Stimulated activated CD8-positive, alpha-beta memory T cell treated with anti-CD3 and anti-CD28 coated beads, Interleukin-4, amount 100 ng/mL, for 1 hour (primary cell): ENCODE measurements at places on chromosomes 2 and 18.

DNA sequence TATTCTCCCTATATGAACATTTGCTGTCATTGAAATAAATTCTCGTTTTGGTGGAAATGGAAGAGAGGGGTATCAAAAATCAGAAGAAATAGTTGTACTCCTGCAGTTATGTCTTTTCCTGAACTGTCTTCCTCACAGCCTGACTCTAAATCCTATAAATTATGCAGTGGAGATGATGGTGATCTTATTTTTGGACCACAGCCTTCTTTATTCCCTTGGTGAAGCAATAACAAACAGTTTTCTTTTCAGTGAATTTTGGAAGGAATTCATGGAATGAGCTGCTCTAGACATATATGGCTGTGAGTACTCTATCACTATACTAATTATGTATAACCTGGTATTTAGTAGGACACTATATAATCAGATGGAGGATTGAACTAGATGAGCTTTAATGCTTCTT, 1.7 kb upstream of the SLC25A12 start:
- no peak for DNase-seq

- DNase-seq, result no peak
Observed at GRCh38 chr2:36885605-36886004, 80.7 kb downstream of the STRN start.

GRCh38 chr2:64975232-64975821, 13.9 kb upstream of the SLC1A4 start:
- DNase-seq, result no peak

GRCh38 chr2:43708178-43708577, 31.9 kb upstream of the C1GALT1C1L start:
- no peak for DNase-seq

- DNase-seq, result no peak
Observed at GRCh38 chr2:42359965-42360483, 993 bp downstream of the COX7A2L start.

DNA sequence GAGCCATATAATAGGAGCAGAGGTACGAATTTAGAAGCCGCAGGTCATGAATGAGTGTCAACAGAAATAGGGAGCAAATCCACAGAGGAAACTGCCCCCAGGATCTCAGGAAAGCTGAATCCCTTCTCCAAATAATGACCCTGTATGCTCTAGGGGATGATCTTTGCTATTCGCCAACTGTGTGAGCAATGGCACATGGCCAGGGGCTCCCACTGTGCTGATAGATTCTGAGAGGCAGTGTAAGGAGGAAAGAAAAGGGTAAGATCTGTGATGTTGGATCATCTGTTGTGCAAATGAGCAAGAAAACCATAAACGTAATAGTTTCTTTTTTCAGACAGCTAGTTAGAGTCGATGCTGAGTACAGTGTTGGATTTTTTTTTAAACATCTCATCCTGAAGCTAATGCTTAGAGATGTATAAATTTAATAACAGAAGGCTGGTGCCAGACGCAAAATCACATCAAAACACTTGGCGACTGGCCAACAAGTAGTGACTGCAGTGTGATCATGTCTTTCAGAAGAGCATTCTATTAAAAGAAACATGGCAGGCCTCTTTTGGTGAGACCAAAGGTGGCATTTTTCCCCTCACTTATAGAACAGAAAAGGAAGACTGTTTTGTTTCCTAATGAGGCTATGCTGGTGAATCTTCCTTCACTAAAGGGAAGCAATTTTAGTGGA, 77.4 kb downstream of the ABCA12 start:
- no peak for DNase-seq

- no peak for DNase-seq
Observed at GRCh38 chr2:152550386-152550785, 166.9 kb downstream of the PRPF40A start.

DNA sequence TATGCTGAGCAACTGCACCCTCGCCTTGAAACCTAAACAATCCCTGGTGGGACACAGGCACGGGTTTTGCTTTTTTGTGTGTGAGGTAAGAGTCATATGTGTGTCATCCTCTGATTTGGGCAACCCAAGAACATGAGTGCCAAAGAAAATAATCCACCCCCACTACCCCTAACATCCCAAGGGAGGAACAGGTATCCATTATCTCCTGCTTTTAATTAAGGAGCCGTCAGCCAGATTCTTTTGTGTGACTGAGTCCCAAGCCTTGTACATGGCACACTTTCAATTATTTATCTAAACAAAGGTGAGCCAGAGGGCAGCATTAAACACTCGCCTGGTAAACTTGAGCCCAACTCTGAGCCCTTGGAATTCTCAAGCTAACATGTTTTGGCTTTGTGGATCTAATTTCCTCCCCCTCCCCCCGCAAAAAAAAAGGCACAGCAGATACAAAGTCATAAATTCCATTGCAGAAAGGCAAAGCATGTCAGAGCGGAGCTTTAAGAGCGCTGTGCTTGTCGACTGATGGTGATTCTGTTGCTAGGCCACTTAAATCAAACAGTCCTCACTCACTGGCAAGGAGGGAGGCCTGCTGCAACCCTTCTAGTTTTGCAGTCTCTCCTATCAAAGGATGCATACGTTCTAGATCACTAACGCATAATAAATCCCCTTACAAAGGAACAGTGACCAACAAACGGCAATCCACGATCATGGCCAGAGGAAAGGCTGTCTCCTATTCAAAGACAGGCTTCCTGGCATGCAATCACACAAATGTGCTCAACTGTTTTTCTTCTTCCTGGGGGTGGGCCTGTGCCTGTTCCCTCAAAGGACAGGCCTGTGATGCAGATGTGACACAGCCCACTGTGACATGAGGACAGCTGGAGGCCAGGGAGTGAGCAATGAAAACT, 143.5 kb upstream of the LMAN1 start:
- DNase-seq, result no peak

DNA sequence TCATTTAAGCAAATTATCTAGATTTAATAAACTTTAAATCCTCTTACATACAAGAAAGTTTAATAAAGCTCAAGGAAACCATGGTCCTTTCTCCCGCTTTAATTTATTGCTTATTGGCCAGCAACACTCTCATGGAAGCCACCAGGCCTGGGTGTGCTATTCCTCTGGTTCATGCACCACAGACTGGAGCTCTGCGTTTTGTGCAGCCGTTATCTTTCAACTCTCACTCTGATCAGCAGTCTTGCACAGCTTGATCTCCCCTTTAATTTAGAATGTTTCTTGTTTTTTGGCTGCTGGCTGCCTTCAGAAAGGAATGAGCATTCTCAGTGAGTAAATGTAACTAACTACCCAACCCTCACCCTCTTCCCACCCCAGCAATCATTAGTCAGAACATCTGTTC, 318.7 kb downstream of the MEIS1 start:
- no peak for DNase-seq

- no peak for DNase-seq
Observed at GRCh38 chr2:235768606-235769005, 274.8 kb downstream of the AGAP1 start.

- no peak for DNase-seq
Observed at GRCh38 chr2:174692256-174692919, 71.9 kb downstream of the CHRNA1 start.

GRCh38 chr2:216283038-216283900, 89.0 kb downstream of the MARCHF4 start:
- DNase-seq, result no peak

DNA sequence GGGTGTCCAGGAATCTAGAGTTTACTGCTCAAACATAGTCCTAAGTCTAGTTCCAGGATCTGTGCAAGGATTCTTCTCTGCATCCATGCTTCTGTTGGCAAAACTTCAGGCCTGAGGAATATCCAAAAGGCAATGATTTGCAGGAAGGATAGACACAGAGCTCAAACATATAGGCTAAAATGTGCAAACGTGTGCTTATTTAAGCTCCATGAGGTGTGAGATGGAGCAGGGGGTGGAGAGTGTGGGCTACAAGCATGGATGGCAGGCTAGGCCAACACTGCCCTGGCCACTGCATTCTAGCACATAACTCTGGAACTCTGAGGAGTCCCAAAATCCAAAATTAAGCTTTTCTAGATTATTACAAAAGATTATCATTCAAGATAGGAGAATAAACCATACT, 301.1 kb downstream of the PAX3 start:
- DNase-seq, result no peak

DNA sequence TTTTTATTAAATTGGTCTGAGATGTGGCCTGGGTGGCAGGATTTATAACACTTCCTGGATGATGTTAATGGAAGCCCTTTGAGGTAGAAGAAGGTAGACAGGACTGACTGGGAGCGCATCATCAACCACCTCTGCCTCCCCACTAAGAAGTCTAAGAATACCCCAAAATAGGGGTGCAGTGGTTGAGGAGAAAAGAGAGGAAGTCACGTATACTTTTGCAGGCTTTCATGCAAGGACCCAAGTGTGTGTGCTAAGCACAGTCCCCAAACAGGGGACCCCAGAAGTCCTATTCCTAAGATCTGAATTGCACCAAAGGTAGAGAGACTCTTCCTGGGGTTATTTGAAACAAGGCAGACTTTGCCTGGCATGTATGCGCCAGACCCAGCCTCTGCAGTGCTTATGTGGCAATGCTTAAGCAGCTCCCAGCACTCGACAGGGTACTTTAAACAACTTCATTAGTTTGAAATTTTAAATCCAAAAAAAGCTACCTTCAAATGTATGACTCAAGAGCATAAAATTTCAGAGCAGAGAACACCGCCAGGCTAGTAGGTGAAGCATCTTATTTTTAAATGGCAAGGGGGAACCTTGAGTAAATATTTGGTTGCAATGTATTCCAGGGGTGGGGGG, 35.3 kb downstream of the BCL2 start:
- DNase-seq, result no peak

DNA sequence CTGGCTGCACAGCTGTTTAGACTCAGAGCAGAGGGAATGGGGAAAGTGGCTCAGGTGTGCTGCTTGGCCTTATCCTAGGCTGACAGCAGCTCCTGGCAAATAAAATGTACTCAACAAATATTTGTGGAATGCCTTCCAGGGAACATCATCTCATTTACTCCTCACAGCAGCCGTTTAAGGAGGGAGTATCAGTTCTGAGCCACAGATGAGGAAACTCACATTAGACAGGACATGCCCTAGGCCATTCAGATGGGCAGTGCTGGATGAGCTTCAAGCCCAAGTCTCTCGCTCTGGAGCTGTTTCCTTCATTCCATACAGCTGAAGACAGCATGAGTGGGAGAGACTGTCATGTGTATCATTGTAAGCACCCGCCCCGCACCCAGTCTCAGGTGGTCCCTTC, 129.6 kb upstream of the CNGA3 start:
- no peak for DNase-seq

DNA sequence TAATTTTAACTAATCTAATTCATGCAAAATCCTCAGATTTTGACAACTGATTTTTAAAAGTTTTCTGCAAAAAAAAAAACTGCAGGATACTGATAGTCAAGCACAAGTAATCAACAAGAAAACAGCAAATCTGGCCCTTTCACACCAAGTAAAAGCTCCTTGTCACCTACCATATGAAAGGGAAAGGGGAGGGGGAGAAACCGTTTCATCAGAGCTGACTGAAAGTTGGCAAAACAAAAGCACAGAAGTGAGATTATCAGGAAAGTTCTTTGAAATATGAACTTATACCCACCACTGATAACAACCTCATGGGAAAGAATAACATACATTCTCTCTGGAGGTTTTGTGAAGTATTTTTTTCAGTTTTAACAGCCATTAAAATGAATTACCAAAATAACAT, 38.7 kb downstream of the ZNF521 start:
- no peak for DNase-seq

DNA sequence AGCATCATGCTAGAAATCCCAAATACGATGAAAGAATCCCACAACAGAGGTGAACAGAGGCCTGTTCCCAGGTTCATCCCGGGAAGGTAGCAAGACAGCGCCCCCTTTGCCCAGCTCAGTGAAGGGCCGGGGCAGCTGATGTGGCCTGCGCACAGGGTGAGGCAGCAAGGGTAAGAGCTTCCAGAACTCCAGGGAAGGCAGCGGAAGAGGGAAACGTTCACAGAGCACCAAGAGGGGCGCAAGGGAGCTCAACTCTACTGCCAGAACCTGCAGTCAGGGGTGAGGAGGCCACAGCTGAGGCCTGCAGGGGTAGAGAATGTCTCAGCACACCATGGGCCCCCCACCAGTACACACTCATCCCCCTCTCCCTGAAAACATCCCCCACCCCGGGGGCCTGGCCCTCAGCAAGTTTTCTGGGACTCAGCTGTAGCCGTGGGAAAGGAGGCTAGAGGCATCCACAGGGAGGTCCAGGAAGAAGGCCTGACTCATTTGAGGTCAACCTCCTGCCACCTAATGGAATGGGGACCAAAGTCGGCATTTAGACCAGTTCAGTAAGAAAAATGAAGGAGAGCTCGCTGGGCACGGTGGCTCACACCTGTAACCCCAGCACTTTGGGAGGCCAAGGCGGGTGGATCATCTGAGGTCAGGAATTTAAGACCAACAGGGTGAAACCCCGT, 95.6 kb upstream of the ASAP2 start:
- no peak for DNase-seq

DNA sequence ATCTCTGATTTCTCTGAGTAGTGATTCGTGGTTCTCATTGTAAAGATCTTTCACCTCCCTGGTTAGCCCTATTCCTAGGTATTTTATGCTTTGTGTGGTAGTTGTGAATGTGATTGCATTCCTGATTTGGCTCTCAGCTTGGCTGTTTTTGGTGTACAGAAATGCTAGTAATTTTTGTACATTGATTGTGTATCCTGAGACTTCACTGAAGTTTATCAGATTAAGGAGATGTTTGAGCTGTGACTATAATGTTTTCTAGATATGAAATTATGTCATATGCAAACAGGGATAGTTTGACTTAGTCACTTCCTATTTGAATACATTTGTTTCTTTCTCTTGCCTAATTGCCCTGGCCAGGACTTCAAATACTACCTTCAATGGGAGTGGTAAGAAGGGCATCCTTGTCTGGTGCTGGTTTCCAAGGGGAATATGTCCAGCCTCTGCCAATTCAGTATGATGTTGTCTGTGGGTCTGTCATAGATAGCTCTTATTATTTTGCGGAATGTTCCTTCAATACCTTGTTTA, 251.9 kb upstream of the ZNF804A start:
- no peak for DNase-seq

DNA sequence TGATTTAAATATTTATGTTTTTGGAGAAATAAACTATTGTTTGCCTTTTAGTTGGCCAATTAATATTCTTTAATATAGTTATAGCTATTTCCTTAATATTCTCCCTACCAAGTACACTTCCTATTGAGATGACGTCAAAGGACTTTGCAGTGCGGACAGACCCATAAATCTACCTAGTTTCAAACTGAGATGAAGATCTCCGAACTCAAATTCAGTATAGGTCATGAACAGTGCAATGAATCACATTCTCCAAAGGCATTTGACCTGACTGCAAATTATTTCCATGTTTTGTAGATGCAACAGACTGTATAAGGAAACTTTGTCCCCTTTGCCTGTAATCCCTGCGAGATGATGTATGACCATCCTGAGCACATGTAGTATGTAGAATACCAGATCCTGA, 342.6 kb upstream of the FIGN start:
- no peak for DNase-seq
